ENCODE measurements at places on chromosomes 1 and 21.

DNA sequence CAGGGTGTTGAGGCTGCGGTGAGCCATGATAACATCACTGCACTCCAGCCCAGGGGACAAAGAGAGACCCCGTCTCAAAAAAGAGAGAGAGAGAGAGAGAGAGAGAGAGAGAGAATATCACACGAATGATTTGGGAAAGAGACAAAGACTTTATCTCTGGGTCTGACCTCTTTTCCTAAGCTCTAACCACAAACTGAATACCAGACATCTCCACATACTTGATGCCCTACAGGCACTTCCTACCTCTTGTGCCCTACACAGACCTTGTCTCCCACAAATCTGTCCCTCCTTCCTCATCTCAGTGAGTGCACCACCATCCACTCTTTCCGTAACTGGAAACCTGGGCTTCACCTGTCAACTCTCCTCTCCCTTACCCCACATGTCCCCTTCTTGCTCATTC, 27.0 kb upstream of the PTCH2 start:
- no peak for DNase-seq

DNA sequence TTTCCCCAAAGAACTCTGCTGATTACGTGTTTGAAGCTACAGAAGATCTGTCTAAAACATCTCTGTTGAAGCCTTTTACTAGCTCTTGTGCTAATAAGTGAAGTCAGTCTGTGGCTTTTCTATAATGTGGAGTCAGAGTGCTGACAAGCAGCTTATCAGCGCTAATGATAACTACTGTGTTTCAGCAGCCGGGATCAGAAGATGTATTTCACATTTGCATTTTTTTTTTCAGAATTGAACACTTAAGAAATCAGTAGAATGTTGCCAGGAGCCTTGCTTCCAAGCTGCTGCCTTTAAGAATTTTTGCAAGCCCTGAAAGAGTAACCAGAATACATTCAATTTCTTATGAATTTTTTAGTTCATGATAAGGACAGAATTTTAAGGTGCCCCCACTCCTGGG, 519.4 kb upstream of the NR5A2 start:
- no peak for DNase-seq

GRCh38 chr1:23925279-23925678, 12.1 kb upstream of the CNR2 start:
- no peak for DNase-seq

- no peak for DNase-seq
Measured at GRCh38 chr1:81509594-81509993, 291.1 kb upstream of the ADGRL2 start.

- no peak for DNase-seq
Measured at GRCh38 chr1:153404086-153404635, 12.2 kb upstream of the S100A7A start.

- DNase-seq = no peak
Measured at GRCh38 chr1:45393718-45394302, 53.6 kb upstream of the MUTYH start.

- DNase-seq = no peak
Measured at GRCh38 chr21:26581818-26582217, 8.7 kb upstream of the CYYR1 start.

DNA sequence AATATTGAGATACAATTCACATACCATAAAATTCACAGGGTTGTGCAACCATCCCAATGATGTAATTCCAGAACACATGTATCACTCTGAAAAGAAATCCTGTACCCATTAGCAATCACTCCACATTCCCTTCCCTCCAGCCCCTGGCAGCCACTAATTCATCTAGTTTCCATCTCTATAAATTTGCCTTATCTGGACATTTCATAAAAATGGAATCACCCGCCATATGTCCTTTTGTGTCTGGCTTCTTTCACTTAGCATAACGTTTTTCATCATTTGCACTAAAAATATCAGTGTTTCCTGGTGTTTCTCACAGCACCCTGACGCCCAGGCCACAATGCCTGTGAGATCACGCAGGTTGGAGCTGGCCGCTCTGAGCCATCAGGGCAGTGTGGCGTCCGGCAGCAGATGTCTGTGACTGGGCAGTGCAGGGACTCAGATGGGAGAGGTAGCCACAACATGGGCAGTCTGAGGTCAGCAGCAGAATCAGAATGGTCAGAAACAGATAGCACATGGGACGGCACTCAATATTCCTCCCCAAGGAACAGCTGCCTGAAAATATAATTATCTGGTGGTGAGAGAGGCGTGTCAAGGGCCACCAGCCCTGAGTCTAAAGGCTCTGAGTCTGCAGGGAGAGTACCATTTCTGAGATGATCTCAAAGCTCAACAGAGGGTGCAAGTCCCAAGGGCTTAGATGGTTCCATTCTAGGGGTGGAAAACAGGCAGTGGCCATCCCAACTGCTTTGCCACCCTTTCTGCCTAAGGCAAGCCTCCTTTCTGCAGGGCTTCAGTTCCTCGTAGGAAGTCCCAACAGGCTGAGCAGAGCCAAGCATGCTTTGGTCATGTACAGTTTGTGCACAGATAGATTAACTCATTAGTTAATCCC, 129.4 kb upstream of the EDN2 start:
- no peak for DNase-seq

GRCh38 chr1:230730977-230731376, 16.2 kb upstream of the CAPN9 start:
- no peak for DNase-seq

- no peak for DNase-seq
Measured at GRCh38 chr21:35057428-35057827, 8.3 kb upstream of the RUNX1 start.

DNA sequence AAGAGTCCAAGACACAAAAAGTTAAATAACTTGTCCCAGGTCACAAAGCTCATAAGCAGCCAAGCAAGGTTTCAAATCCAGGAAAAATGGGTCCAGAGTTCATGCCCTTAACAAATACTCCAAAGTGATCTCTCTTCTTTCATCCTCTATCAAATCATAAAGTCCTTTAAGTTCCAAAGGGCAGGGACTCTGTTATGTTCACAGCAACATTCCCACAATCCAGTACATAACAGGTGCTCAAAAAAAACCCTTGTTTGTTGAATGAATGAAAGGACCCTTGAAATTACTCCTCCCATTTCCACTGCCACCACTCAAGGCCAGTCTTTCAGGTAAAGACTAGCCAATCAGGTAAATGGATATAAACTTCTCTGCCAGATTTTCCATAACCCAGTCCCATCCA, 2.7 kb downstream of the ABL2 start:
- no peak for DNase-seq

DNA sequence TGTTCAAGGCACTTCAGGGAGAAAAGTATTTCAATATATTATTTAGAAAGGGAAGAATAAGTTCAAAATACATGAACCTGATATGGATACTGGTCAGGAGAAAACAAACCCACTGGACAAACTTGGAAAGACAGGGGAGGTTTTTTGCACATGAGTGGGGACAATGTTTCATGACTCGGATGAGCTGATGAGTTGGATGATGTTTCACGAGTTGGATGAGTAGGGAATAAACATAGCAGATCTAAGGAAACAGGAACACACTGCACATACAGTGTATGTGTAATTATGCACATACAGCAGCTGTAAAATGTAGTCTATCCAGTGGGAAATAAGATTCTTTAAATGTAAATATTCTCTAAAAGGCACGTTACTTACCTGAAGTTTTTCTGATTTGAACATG, 682.9 kb upstream of the ADAMTS5 start:
- DNase-seq = no peak

DNA sequence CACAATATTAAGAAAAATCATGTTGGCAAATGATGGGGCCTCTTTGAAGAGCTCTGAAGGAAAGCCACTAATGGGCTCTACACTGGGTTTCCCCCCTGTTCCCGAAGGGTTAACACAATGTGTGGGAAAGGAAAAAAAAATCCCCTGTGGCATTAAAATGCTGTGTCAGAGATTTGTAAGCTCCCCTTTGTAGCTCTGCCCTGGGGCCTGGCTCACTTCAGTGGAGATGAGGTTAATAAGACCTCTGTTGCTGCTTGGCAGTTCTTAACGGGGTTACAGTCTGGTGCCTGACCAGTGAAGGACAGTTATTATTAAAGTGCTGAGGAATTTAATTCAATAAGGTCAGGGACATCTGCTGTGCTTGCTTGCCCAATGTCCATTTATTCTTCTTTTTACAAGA, 129.7 kb upstream of the UBE2U start:
- no peak for DNase-seq

DNA sequence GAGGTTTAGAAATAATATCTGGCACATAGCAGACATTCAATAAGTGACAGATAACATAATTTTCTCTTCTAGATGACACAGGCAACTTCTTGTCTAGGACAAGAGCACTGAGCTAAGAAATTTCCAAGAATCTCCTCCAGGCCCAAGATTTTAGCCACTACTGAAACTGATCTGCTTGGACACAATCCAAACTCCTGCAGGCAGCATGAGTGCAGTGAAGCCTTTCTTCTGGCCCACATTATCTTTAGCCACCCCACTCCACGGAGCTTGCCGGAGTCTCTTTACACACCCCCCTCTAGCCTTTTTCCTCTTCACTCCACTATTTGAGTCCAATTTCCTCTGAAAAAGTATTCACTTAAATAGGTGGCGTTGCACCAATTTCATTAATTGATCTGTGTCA, 142.9 kb upstream of the DUSP10 start:
- DNase-seq = no peak

DNA sequence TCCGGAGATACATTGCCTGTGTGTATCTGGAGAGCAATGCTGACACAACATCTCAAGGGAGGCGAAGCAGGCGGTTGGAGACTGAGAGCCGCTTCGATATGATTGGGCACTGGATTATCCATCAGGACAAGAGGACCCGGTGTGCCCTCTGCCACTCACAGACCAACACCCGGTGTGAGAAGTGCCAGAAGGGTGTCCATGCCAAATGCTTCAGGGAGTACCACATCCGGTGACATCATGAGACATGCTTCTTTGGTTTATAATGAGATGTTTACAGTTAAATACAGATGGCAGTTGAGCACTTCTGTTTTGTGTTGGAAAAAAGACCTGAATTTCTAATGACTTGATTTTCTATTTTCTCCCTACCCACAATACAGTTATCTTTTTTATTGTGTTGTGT, 12.1 kb downstream of the PGBD2 start:
- DNase-seq = no peak

GRCh38 chr1:186033847-186034271, 299.7 kb downstream of the HMCN1 start:
- DNase-seq = no peak

Measured in activated T-helper 1 cell treated with anti-CD3 and anti-CD28 coated beads, Interleukin-12 subunit alpha, Interleukin-12 subunit beta, Interleukin-2, Interleukin-4 antibody, amounts not matched to agents 30 ng/mL and 10 ng/mL and 1 ng/mL, durations not matched to agents 14 hours and 24 hours and 36 hours (primary cell).